ENCODE measurements at places on chromosomes 2 and 18.

DNA sequence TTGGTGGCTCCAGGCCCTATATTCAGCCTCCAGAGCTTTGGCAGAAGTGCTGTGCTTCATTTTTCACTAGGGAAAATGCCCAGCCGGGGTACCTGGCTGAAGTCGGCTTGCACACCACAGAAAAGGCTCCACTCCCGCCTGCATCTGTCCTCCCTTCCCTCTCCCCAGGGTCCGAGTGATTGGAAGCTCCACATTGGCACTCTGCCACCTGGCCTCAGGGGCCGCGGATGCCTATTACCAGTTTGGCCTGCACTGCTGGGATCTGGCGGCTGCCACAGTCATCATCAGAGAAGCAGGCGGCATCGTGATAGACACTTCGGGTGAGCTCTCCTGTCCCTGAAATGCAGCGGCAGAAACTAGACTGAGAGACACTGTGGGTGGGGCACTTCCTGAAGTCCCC is 47.4 kb downstream of the IMPA2 start:
- no peak for DNase-seq

DNA sequence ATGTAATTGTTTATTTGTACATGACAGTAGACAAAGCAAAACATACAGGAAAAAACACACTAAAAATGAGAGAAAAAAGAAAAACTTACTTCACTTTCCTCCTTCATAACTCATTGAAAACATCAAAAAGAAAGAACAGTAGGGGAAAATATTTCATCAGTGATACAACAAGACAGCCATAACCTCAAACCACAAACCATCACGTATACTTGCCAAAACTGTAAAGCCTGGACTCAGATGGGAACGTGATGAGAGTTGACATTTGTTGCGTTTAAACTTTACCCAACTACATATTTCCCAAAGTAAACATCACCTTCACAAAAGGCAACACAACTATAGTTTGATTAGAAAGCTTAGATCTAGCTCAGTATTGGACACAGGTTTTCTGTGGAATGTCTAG is 278.2 kb upstream of the COL3A1 start:
- DNase-seq, result no peak

- no peak for DNase-seq
Measured at GRCh38 chr18:58796220-58796619, 68.5 kb upstream of the ZNF532 start.

GRCh38 chr18:80176334-80177073 is 67.4 kb downstream of the ADNP2 start:
- DNase-seq, result no peak

DNA sequence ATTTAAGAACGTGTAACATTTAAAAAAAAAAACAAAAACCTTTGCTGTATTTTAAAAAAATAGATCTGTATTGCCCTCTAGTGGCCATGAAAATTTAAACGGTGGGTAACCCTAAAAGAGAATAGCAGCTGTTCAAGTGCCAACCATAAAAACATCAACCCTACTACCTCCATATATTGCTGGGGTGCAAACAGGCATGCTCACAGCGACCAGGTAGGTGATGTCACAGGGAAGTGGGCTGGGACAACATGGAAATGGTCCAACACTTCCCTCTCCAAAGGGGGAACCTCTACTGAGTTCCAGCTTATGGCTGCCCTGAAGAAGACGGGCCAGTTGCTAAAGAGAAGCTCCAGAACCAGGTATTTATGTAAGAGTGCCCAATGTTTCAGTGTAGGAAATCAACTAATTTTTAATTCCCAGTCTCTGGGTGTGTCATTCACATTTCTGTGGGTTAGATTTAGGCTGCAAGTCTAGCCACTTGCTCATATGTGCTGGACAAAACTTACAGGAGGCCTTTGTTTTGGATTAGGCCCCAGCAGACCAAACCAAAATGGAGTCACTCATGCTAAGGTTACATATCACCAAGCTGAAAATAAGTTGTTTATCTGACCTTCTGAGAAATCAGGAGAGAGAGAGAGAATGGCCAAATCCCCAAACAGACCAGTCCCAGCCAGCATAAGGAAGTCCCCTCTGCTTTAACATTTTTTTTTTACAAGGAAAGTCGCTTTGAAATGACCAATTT is 54.5 kb downstream of the SKA1 start:
- DNase-seq, result peak; percentile 35

GRCh38 chr18:56815926-56816325 is 164.8 kb downstream of the WDR7 start:
- DNase-seq, result no peak

DNA sequence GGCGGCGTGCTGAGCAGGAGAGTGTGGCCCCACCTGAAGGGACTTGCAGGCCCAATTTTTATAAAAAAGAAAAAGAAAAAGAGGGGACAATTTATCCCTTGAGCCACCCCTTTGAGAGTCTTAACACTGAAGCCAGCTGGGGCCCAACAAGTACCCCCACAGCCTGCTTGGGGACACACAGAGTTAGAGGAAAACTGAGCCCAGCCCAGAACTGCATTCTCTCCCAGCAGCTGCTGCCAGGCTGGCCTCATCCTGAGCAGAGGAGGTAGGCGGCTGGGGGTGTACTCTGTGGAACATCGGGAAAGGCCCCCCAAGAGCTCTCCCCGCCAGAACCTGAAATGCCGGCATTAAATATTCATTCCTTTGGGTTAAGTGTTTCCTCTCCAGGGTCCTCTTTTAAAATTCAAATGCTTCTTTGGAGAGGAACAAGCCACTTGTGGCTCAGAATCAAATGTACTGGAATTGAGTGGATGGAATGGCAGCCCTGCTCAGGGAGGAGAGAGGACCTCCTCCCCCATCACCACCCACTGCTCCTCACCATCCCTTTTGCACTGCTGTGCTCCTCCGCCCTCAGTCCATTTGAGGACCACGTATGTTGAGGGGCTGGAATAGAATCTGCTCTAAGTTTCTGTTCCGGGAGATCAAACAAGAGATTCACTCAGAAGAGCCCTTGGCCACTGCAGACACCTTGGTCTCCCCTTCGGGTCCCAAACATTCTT is 45.6 kb downstream of the C1QL2 start:
- DNase-seq, result no peak

- no peak for DNase-seq
Measured at GRCh38 chr2:144835634-144836350, 315.9 kb upstream of the ZEB2 start.

GRCh38 chr2:181380581-181380980 is 76.6 kb upstream of the ITGA4 start:
- DNase-seq, result no peak

GRCh38 chr2:96085541-96086355 is 30.6 kb downstream of the ADRA2B start:
- DNase-seq, result no peak

GRCh38 chr2:54187331-54187730 is 68.7 kb downstream of the TSPYL6 start:
- no peak for DNase-seq

GRCh38 chr2:42856891-42857632 is 64.7 kb upstream of the HAAO start:
- DNase-seq, result no peak

- DNase-seq, result no peak
Measured at GRCh38 chr18:51734576-51734975, 537.1 kb upstream of the MEX3C start.

- no peak for DNase-seq
Measured at GRCh38 chr2:223218587-223219178, 166.7 kb downstream of the KCNE4 start.

DNA sequence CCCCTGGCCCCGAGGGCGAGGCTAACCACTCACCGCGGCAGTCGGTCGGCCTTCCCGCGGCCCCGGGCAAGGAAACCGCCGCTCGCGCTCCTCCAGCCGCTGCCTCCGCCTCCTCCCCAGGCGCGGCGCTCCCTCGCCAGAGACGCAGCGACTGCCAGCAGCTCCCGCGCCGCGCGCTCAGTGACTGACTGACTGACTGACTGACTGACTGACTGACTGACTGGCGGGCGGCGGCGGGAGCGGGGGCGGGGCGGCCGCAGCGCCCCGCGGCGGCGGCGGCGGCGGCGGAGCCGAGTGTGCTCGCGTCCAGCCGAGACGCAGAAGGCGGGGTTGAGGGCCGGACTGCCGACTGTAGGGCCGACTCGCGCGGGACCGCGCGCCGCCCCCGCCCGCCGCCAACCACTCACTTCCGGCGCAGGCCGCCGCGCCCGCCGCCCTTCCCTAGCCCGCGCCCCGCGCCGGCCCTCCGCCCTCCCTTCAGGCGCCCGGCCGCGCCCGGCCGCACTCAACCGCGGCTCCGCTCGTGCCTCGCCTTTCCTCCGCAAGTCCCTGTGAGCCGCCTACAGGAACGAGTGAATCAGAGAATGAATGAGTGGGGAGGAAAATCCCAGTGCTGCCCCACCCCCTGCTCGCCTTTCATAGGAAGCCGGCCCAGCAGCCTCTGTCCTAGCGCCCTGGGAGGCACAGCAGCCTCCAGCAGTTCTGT is at the start of gene RAPH1:
RAPH1 (minus strand) TSS at position 224 of the 706 bp plus-strand sequence. CDS start 39,948 bp downstream, outside the sequence.
- DNase-seq, result peak; percentile 53

- no peak for DNase-seq
Measured at GRCh38 chr18:75341267-75341666, 86.2 kb downstream of the SMIM21 start.

GRCh38 chr2:121561617-121562268 is 31.1 kb downstream of the RNU4ATAC start:
- DNase-seq, result no peak

DNA sequence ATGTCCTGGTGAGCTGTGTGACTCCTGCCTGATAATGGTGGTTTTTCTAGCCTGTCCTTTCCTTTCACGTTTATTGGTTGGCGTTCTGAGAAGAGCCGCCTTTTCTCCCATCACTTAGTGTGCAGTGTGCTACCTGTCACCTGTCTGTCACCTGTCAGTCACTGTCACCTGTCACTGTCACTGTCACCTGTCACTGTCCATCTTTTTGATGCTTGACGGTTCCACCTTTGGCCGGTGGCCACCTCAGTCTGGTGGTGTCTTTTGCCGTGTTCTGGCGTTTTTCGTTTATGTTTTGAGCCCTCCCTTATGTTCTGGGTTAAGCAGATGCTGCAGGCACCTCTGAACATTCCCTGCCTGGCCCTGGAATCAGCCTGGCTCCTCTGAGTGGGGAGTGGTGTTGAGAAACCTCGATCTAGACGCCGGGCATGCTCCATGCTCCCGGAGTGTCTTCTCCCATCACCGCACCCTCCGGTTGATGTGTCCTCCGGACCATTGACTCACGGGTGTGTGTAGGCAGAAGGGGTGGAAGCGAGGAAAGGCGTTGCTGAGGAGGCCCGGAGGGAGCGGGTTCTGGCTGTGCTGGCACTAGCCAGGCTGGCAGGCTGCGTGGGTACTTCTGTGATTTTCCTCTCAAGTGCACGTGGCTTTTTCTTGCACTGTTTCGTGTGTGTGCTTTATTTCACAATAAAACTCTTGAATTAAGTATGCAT is 20.7 kb downstream of the DTYMK start:
- no peak for DNase-seq

- no peak for DNase-seq
Measured at GRCh38 chr2:26934335-26934724, 36.1 kb upstream of the MAPRE3 start.

DNA sequence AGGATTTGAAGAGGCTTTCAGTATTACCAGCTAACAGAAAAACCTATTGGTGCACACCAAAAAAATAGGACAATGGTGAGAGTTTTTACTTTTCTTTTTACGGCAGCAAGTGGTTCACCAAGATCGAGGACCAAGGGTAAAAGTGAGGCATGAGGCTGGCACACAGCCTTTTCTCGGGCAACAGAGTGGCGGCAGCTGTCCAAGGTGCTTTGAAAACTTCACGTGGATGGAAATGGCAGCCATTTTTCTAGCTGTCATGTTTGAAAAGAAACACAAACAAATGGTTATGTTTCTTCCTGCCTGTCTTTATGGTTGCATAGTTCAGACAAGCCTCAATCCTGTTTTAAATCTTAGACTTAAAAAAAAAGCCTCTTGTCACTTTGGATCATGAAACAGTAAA is 812.5 kb upstream of the CHAC2 start:
- DNase-seq, result no peak

DNA sequence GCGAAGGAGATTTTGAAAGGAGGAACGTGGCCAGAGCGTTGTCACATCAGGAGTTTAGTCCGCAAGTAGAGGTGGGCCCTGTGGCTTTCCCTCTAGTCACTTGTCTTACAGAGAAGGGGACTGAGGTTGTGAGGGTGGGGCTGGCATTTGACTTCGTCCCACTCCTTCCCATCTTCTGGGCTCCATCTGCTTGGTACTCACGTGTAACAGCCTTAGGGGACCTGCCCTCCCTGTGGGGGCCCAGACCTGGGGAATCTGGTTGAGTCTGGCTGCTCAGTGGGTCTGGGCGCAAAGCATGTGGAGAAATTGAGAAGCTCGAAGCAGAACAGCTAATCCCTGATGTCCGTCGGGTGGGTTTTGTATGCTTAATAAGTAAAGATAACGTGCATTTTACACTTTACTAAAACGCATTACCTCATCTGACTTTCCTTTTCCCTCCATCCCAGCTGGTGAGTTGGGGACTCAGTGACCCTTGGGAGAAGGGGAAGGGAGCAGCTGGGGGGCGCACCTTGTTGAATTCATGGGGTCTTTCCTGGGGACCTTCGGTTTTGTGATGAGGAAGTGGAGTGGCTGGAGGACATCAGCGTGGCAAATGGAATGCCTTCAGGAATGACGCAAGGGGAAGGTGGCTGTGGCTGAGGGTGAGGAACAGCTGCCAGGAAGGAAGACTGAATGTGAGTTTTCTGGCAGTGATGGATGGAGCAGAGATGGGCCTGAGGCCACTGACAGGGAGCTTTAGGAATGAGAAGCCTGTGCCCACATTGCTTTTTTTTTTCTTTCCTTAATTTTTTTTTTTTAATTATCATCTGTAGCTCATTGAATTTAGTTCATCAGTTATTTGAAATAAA is 44.8 kb downstream of the ASAP2 start:
- no peak for DNase-seq

DNA sequence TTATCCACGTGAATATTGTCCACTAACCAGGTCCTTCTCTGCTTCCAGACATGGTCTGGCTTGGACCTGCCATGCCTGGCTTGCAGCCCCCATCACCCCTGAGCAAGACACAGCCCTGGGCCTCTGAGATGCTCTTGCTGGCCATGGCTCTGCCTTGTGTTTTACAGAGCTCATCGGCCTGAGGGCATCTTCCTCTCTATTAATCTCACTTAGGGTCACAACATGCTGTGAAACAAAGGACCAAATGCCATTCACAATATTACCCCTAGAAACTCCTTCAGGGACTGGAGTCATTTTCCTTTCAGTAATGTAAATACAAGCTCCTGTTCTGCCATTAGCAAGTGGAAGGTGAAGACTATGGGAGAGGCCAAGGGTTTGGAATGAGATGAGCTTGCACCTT is 6.8 kb upstream of the TPO start:
- no peak for DNase-seq

DNA sequence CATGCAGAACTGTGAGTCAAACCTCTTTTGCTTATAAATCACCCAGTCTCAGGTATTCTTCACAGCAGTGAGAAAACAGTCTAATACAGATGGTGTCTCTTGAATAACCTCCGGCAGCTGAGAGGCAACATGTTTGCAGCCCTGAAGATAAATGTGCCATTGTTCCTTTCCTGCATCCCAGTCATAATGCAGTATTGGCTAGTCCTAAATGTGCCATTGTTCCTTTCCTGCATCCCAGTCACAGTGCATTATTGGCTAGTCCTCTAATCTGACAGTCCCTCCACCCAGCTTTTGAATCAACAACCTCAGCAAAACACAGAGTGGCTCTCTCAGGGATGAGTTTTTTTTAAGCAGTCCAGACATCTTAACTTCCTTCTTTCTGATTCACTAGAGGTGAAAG is 550.7 kb downstream of the RIT2 start:
- no peak for DNase-seq

GRCh38 chr2:64092502-64092901 is 51.7 kb downstream of the PELI1 start:
- DNase-seq, result no peak

GRCh38 chr2:35931626-35932025 is 424.0 kb upstream of the CRIM1 start:
- DNase-seq, result no peak

GRCh38 chr2:172917716-172918115 is 157.9 kb upstream of the MAP3K20 start:
- no peak for DNase-seq

- DNase-seq, result peak; percentile 28
Measured at GRCh38 chr18:26307161-26307773, 81.0 kb downstream of the TAF4B start.

Data from NCI-H1105 (cell line).